ENCODE measurements at places on chromosomes 3 and 15.
A peak's percentile ranks its signal among the peaks of the same experiment; 100 is the strongest.

GRCh38 chr3:15291589-15292541 is 40.5 kb downstream of the SH3BP5 start:
- no peak for DNase-seq

GRCh38 chr3:38346587-38347410 is at the start of gene XYLB:
Gene XYLB, plus strand, starts transcription at chr3:38346785. Its CDS starts 84 bp downstream, at chr3:38346869.
- peak; percentile 55 for DNase-seq

- DNase-seq, result no peak
Measured at GRCh38 chr3:48528754-48529153, 24.8 kb upstream of the SHISA5 start.

- DNase-seq, result no peak
Measured at GRCh38 chr3:177377166-177377565, 179.9 kb upstream of the TBL1XR1 start.

GRCh38 chr3:194117104-194117845 is 18.7 kb upstream of the HES1 start:
- DNase-seq, result no peak

DNA sequence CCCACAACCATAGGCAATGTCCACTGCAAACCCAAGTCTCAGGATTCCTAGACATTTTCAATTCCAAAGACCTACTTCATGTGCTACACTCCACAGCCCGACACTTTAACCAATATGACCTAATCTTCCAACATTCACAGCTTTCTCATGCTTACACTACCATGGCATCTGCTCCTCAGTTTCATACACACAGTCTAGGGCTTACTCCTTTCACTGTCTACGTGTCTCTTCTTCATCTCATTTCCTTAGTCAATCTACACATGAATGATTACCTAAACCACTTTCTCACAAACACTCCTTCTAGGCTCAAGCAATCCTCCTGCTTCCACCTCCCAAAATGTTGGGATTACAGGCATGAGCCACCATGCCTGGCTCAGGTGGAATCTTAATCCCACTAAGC is 106.3 kb downstream of the STAG1 start:
- no peak for DNase-seq

DNA sequence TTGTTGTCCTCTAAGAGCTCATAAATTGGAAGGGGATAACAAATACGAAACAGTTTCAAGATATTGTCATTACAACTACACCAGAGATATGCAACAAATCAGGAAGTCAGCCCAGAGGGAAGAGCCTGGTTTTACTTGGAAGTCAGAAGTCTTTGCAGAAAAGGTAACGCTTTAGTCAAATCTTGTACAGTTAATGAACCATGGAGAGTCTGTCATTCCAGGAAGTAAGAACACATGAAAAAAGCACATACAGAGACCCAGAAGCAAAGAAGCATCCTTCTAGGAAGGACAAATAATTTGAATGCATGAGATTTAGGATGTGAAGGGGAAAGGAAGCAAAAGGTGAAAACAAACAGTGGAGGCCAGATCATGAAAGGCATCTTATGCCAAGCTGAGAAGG is 19.6 kb downstream of the DYNC1LI1 start:
- no peak for DNase-seq
